Mammary epithelial cell (primary cell): ENCODE measurements at places on chromosomes 12 and 14.

DNA sequence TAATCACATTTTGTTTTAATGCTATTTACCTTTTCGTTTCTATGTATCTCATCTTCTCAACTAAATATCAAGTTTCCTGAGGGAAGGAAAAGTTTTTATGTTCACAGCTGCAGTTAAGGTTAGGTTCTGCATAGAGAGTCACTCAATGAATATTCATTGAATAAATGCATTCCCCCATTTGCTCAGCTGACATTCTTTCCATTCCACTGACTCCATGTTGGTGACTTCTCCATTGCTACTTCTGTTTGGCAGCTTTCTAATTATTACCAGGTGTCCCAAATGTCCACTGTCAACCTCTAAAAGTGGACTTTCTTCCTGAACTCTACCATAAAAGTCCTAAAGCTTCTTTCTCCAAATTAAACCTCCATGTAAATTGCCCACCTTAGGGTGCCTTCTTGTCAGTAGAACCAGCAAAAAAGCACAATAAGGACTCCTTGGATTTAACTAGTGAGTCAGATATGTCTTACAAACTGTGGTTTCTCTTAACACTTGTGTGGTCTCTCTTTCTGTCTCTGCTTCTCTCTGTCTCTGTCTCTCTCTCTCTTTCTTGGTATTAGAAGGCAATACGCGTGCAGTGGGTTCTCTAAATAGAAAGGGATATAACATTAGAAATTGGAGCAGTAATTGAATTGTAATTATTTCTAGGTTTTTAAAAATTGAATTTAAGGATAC lies 85.9 kb downstream of the TMEM117 start:
- no peak for DNase-seq

- DNase-seq, result peak; percentile 92
Measured at GRCh38 chr12:13390381-13390861, 193.9 kb downstream of the EMP1 start.

GRCh38 chr12:77364400-77364799 lies 299.0 kb upstream of the E2F7 start:
- no peak for DNase-seq

DNA sequence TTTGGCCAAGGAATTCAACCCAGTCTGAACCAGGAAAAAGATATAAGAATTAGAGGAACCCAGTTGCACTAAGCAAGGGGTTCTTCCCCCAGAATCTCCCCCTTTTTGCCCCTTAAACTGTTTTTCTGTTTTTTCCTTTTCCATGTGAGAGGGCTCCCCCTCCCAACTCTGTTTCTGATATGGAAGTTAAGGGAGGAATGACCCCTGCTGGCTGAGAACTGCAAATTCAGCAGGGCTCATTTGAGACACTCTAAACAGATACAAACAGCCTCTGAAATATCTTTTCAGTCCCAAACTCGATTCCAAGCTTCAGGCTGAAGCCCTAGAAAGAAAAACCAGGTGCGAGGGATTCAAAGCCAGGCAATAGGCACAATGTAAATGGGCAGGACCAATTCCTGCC lies 132.7 kb downstream of the SLC41A2 start:
- DNase-seq, result peak; percentile 14

GRCh38 chr14:76083796-76084765 lies 67.6 kb upstream of the GPATCH2L start:
- no peak for DNase-seq

DNA sequence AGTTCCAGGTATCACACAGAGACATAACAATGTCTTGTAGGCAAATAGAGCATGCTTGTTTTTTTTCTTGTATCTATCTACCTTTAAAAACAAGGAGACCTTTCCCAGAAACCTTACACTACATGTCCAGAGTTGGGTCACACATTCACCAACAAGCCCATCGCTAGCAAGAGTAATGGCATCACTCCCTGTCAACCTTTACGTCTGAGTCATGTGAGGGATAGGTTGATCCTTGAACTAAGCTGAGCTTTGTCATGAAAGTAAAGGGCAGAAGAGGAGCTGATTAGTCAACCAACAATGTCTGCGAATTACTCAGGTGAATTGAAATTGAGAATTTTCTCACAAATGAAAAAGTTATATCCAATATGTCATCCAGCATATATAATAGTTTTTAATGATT lies 219.4 kb downstream of the CNTN1 start:
- peak; percentile 64 for DNase-seq

DNA sequence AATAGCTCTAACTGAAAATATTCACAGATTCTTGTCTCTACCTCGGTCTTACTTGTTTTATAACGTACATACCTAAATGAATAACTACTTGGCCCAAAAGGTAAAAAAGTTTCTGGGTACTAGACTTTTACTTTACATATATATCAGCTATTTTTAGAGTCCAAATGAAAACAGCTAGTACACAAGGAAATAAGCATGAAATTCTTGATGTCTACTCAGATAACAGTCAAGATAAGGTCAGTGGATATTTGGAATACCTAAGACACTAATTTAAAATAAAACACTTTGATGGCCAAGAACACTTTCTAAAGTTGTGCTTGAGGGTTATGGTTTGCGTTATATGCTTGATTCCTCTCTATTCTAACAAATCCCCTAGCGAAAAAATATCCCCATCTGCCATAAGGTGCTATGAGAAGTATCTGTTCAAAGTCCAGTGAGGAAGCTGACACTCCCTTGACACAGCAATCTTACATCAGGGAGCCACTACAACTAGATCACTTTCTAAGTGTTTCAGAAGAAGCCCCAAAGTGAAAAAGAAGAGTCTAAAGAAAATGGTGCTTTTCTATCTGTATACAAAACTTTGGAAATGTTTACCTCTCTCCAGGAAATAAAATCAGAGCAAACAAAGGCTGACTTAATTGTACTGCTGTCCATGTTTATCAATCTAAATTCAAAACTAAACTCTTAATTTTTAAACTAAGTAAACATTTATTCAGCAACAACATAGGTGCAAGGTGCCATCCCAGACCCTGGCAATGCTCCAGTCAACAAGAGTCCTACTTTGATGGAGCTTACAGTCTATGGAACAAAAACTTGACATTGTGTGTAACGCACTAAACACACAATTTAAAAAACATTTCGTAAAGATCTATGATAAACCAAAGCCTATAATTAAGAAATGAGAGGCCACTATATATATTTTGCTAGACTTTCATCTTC lies 11.7 kb downstream of the PTPN21 start:
- DNase-seq, result no peak

DNA sequence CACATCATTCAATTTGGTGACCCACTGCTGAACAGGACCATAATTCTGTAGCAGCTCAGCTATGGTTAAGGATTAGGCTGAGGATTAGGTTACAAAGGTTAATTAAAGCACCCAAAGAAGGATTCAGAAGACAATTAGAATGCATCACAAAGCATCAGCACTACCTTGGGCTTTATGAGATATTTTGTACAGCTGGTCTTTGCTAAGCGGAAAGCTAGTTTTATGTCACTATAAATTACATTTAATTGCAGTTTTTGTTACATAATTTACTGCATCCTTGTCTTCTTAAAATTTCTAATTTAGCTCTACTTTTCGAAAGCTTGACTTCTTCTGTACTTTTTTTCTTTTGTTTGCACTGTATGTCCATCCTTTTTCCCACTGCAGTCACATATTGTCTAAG lies 711.5 kb downstream of the RPS29 start:
- no peak for DNase-seq

DNA sequence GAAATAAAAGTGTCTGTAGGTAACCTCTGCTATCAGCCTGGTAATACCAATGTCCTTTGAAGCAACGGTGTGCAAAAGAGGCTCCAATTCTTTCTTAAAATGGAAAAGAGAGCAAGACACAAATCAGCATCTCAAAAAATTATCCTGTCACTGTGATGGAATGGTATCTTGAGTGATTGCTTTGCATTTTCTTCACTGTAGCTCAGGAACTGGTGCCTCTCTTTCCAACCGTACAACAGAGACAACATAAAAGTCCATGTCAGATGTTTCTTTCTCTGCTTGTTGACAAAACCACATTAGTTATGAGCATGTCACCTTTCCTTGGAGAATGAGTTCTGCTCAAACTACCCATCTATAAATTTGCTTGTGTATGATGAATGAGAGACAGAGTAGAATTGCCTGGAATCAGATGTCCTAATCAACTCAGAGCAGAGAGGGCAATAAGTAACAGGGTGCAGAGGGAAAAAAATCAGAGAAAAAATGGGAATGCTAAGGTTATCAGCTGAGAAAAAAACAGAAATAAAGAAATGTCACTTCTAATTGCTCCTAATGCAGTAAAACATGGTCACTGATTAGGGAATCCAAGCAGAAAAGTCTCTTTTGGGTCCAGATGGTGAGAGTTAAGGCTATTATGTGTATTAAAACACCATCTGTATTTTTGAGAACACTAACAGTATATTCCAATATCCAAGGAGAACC lies 465.0 kb upstream of the ATP2B1 start:
- DNase-seq, result no peak

DNA sequence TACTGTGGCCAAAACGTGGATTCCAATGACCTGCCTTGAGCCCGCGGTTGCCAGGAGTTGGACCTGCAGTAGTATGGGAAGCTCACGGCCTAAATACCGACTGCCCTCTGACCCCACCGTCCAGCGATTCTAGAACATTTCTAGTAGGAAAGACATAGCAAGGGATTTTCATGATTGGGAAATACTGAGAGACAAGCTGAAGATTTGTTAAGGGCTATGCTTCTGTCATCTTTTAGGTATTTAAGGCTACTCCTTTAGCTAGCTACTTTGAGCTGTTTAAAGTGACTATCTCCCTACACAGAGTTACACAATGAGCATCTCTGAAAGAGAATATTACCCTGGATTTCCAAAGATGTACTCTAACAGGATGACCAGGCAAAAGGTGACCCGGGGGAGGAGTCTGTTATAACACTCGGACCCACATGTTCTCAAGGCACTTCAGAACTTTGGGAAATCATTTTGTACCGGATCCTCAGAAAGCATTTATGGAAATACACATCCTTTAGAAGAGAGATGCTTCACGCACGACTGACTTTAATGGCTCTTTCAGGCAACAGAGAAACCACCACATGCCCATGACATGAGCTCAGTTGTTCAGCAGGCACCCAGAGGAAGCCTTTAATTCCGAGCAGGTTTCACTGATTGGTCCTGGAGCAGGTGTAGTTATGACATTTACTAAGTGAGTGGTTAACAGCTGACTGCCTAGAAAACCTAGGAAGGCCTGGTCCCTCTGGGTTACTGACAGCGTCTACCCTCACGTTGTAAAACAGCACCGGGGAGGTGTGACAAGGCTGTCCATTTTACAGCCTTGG lies 4.2 kb downstream of the BAG5 start:
- no peak for DNase-seq

GRCh38 chr12:28065889-28066630 lies 93.5 kb upstream of the PTHLH start:
- DNase-seq, result peak; percentile 14

DNA sequence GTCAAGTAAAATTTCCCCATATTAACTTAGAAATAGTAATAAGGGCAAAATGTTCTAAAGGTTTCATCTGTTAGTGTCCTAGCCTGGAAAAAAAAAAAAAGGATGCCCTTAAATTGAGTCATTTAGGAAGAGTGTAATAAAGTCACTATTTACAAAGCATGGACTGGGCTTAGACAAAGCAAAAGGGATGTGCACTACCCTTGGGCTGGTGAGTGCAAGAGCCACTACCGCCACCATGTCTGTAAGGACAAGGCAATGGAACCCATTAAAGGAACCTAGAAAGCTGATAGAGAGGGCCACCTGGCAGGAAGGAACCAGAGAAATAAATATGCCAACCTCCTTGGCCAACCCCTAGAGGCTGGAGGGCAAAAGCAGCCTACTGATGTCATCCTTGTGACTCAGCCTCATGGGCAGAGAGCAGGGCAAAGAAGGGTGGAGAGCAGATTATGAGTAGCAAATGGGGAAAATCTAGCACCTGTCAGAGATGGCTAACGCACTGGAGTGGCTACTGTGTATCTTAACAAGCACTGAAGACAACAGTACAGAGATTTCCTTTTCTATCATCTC lies 59.5 kb upstream of the FUT8 start:
- peak; percentile 92 for DNase-seq

- peak; percentile 28 for DNase-seq
Measured at GRCh38 chr12:130818635-130819576, 20.1 kb downstream of the STX2 start.

DNA sequence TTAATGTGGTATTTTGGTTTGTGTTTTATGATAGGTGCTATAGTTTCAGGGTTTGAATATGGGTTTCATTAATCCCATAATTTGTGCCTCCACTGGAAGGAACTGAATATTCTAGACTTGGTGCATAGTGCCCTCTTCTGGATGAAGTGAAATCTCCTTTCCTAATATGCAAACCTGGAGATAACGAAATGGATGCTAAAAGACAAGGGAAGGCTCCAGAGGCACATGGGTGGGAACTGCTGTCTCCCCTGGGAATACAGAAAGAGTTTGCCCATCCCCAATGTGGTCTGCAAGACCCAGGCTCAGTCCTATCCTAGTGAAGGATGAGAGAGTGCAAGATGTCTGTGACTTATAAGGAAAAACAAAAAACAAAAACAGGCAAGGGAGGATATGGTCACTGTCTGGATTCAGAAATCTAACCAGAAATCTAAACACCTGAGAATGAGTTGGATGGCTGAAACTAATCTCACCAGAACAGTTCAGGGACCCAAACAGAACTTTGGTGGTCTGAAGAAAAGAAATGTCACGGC lies 142.3 kb upstream of the TMPO start:
- DNase-seq, result peak; percentile 38

DNA sequence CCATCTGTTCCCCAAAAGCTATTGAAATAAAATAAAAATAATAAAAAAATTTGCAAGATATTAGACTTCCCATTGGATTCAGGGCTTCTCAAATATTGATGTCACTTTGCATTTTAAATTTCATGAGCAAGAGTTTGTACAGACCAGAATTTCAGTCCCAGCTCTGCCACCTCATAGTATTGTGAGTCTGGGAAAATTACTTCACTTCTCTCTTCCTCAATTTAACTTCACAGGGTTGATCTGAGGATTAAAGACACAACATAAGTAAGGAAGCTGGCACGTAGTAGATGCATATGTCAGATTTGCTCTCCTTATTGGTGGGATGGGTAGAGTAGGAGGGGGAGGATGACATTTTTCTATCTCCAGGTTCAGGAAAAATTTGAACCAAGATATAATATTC lies 32.8 kb downstream of the COX8C start:
- DNase-seq, result no peak

DNA sequence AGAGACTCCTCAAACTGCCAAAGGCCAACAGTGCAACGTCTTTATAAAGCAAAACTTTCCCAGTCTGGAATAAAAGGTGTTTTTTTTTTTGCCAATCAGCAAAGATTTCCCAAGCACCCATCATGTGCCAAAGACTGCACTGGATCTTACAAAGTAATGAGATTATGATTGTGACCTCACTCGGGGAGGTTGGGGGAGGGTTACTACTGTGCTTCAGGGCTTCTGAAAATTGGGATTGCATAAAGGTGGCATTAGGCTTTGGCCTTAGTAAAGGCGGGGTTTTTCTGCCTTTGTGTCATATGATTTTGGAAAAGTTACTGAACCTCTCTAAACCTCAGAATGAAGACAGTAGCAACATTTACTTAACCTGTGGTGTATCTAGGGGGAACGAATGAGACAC lies 233.8 kb downstream of the DACT1 start:
- no peak for DNase-seq
